ENCODE measurements at places on chromosomes 12 and 14.

- DNase-seq: no peak
Measured at GRCh38 chr12:19085090-19085489, 44.4 kb upstream of the PLEKHA5 start.

GRCh38 chr12:117234441-117234840, 44.2 kb upstream of the FBXO21 start:
- no peak for DNase-seq

- no peak for DNase-seq
Measured at GRCh38 chr12:98645572-98646067, 530 bp downstream of the APAF1 start.

DNA sequence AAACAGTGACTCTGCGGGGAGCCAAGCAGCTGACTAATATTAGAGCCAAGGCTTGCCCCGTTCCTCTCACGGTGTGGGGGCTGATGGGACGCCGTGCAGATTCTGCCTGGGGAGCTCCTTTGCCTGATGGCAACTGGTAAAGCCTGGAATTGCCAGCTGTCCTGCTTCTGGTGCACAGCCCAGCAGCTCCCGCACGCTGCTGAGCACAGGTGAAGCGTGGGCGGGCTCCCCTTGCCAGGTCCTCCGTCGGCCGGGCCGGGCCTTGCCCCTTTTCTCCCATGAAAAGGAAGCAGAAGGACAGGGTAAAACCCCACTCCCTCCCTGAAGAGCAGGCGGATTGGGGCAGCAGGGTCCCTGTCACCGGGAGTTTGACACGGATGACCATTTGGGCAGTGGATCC, 79.0 kb downstream of the WDR20 start:
- no peak for DNase-seq

All from effector CD8-positive, alpha-beta T cell (primary cell).